Activated CD8-positive, alpha-beta memory T cell treated with anti-CD3 and anti-CD28 coated beads, Interleukin-2, amount 50 U/mL, for 48 hours (primary cell): ENCODE measurements at places on chromosomes 7 and 10.

DNA sequence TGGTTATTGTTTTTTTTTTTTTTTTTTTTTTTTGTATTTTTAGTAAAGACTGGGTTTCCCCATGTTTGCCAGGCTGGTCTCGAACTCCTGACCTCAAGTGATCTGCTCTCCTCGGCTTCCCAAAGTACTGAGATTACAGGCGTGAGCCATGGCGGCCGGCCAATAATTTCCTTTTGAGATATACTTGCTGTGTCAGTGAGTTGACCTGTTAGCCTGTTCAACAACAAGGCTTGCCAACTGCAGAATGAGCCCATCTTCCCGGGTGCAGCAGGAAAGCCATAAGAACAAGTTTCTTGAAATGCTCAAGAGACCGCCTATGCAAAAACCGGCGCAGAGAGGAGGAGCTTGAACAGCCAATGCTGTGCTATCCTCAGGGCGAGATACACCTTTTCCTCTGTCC, 112.5 kb downstream of the PRPF18 start:
- no peak for DNase-seq

GRCh38 chr7:156493942-156494341, 146.6 kb upstream of the RNF32 start:
- DNase-seq: no peak

DNA sequence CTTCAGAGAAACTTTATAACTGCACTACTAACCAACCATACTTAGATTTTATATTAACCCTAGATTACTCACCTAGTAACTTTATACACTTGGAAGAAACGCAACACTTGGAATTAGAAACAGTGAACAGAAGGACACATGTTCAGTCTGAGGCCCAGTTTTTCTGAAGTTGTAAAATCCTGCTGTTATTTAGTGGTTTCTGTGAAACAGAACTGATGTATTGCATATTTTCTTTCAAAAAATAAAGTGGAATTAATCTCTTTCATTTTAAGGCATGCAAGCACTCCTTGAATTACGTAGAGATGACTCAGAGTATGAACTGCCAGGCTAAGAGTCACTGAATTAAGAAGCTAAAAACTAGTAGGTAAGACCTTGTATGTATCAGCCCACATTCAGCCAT, 215.8 kb downstream of the SKAP2 start:
- no peak for DNase-seq

DNA sequence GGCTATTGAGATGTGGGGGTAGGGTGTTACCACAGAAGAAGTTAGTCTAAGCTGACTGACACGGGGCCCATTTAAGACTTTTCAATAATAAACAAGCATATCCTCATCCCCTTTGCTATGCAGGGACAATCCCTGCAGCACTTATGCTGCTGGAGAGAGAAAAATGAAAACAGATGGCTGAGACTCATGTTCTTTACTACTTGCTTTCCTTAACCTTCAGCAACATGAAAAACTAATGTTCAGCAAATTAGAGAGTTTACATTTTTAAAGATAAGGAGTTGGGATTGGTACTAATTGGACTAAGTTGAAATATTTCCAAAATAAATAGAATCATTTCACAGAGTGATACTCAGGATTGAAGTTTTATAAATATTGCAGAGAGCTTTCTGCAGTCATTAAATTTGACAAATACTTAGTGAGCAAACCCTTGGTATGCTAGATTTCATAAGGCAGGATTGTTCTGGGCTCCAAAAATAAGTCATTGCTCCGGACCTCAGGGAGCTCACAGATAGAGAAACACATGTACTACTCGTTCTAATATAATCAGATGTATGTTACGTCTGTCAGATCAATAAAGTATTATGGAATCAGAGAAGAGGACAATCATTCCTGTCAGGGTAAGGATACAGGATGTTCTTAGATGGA, 147.1 kb upstream of the LRRN3 start:
- no peak for DNase-seq

DNA sequence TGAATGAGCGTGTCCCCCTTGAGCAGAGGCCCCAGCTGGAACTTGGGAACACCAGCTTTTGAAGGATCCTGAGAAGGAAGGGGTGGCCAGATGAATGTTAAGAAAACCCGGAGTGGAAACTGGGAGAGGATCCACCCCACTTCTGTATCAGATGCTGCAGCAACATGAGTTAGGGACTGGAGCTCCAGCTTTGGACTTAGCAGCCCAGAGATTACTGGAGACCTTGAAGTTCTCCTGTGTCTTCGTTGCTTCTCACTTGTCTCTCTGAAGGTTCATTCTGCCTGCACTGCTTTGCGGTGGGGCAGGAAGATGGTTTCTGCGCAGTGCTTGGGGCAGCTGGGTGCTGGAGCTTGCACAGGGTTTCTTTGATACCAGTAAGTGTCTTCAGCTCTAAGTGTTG, 9.3 kb downstream of the TMEM248 start:
- DNase-seq: no peak

- no peak for DNase-seq
Measured at GRCh38 chr7:106772655-106773108, 92.4 kb upstream of the PIK3CG start.

DNA sequence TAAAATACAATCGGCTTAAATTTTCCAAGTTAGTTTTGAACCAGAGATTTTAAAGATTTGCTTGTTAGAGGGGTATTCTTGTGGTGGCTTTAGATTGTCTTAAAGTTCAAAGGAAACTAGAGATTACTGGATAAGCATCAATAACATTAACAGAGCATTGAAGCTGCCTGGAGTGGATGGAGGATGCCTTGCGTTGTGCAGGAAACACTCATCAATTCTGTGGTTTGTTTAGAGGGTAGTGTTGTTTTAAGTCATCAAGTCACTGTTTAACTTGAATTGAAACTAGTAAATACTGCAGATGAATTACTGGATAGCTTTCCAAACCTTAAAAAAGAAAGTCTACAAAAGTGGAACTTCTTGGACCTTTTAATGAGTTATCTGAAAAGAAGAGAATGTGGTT, 218.6 kb downstream of the CELF2 start:
- DNase-seq: no peak

DNA sequence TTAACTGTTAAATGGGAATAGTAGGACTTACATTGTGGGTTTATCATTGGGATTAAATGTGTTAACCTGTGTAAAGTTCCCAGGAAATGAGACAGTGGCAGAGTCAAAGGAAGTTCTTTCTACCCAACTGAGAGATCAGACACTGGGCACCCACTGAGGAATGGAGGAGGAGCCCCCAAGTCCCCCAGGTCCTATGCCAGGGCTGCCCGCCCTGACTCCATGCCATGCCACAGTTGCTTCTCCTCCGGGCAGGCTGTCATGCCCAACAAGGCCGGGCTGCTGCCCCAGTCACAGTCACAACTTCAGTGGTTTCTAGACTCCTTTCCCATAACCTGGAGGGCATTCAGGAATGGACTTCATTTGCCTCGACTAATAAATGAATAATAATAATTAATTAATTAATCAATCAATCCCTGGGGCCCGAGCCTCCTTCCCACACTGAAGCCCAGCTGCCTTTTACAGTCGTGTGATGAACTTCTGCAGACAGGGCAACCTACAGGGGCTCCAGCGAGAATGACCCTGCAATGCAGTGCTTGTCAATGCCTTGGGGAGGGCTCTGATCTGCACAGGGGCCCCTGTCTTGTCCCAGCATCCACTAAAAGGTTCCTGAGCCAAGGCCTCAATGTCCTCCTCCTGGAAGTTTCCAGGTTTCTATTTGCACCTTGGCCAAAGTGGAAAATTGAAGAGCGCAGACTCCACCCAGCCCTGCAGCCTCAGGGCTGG, 32.4 kb downstream of the DRGX start:
- DNase-seq: no peak

DNA sequence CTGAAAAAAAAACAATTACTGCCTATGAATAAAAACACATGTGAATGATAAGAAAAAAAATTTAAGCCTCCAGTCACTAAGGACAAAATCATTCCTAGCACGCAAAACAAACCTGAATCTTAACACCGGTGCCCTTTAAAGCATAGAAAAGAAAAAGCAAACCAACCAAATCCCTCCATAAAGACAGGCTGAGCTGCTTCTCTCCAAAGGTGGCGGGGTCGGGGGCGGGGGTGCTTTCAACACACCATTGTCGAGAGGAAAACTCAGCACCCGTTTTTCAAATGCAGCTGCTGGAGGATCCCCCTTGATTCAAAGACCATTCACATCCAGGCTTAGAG, 1.4 kb downstream of the ST8SIA6 start:
- DNase-seq: no peak

- DNase-seq: no peak
Measured at GRCh38 chr7:94001396-94001795, 2.8 kb downstream of the BET1 start.

- no peak for DNase-seq
Measured at GRCh38 chr10:34206078-34206934, 608.8 kb downstream of the PARD3 start.

DNA sequence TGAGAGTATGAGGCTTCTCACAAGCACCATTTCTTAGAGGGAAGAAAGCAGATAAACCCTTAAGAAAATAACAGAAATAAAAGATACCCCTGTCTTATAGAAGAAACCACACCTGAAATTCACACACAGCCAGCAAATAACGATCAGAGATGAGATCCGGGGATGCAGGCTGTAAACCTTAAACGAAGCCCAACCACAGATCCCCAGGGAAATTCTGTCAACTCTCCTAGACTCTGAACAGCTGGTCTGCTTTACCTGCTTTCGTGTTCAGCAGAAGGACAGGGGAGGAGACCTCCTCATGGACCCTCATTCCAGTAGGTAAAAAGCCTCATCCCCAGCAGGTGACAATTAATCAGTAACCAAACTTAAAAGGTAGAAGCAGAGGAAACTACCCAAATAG, 45.0 kb downstream of the VOPP1 start:
- DNase-seq: no peak

DNA sequence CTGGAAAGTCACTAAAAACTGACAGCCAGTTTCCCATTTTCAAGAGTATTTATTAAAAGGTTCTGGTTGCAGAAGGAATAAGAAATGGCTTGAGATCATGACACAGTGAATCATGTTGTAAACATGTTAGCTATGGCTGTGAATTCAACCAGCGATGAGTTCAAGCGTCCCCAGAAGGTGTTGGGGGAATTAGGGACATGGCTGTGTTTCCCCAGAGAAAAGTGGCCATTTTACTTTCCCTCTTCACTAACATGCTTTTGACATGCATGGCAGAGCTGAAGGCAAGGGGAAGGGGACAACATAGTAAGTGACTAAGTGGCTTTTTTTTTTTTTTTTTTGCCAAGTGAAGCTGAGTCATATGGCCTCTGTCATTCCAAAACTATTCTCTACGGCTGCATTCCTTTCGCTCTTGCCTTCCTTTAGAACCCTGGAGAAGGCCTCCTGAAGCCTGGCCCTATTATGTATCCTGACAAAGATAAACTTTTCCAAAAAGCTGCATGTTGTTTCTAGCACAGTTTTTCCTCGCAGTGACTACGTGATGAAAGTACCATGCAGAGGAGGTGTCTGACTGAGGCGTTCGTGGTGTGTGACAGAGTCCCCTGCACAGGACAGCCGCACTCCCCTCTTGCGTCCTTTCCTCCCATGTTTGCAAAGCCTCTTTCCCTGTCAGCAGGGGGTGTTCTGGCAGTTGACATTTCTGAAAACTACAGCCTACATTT, 46.9 kb downstream of the EGFR start:
- DNase-seq: no peak

- no peak for DNase-seq
Measured at GRCh38 chr10:79339266-79339665, 8.0 kb upstream of the PPIF start.

GRCh38 chr7:22895140-22895827, 72.6 kb upstream of the TOMM7 start:
- no peak for DNase-seq

- DNase-seq: no peak
Measured at GRCh38 chr10:17217631-17218232, 10.3 kb upstream of the VIM start.

- DNase-seq: no peak
Measured at GRCh38 chr10:14654821-14655382, 119.8 kb downstream of the FAM107B start.

GRCh38 chr7:98295467-98296192, 14.1 kb downstream of the BRI3 start:
- DNase-seq: no peak

DNA sequence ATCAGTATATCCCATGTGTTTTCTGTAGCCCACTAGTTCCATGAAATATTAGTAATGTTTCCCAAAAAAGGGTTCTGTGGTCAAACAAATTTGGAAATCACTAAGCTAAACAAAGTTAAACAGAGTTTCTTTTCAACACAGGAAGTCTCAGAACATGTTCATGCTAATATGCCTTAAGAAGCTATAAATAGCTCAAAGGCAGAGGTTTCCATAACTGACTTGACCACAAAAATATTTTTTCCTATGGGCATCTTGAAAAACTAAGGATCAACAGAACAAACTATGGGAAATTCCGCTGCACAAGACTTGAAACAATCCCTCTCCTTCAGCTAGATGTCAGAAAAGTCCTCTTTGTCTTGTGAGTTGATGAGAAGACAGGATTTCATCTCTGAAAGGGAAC, 59.7 kb downstream of the SEM1 start:
- DNase-seq: no peak

GRCh38 chr7:82745117-82745516, 301.5 kb upstream of the CACNA2D1 start:
- DNase-seq: no peak

DNA sequence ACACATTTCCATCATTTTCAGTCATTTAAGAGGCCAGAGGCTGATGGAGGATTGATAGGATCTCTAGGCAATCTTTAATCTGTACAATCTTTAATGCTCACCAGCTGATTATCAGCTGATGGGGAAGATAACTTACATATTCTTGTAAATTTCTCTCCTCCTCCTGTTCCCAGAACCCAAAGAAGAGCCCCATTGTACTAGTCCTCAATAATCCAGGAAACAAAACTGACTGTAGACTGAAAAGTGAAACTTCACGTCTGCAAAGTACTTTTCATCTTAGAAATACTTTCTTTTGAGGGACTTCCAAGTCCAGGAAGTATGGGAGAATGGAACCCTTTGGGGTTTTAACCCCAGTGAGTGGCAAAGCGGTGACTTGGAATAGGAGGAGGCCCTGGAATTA, 283.3 kb downstream of the FRMD4A start:
- DNase-seq: no peak

- no peak for DNase-seq
Measured at GRCh38 chr7:98930464-98930863, 52.1 kb downstream of the TRRAP start.

DNA sequence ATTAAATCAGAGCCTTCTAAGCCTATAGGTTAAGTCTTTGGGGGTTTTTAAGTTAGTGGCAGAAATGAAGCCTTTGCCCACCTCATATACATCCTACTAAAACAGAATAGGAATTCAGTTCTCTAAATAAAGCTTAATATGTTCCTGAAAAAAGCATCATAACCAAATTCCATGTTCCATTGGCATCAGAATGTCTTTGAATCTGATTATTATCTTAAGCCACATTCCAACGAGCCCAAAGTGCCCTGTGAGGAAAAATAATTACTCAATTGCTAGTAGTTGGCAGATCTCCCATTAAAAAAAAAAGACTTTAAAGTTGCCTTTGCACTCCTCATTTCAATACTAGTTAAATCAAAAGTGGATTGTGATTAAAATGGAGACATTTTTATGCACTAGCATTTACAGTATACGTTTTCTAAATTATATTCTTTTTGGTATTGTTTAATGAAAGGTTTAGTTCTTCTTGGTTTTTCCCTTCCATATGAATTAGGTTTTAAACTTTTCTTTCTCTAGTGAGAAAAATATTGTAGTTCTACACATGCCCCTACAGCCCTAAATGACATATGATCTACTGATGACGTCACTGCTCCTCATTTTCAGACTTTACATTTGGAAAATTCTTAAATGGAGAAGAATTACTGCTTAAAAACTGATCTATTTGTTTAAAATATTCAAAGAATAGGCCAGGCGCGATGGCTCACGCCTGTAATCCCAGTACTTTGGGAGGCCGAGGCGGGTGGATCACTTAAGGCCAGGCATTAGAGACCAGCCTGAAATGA, 54.3 kb upstream of the CABCOCO1 start:
- no peak for DNase-seq
